ENCODE measurements at places on chromosomes 13 and 19.

- DNase-seq, result no peak
Measured at GRCh38 chr13:40665126-40666044, 1.1 kb downstream of the FOXO1 start.

GRCh38 chr13:95241321-95241720, 59.9 kb downstream of the ABCC4 start:
- no peak for DNase-seq

DNA sequence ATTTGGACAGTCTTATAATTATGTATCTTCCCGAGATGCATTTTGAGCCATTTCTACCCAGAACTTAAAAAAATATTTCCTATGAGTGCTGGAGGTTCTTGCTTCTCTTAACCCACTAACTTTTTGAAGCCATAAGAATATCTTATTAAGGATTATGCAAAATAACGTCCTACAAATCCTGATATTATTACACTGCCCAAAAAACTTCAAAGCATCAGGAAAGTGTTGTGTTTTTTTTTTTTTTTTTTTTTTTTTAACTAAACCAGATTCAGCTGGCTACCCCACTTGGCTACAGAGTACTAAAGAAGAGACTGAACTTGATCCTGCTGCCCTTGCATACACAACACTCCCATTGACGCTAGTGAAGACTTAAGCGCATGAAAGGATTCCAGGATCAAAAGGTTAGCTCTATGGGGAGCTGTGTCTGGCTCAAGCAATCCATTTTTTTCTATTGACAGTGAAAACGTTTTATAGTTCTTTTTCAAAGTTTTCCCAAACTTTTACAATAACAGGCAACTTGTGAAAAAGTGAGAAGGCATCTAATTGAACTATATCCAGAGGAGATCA, 141.4 kb downstream of the KCNRG start:
- no peak for DNase-seq

DNA sequence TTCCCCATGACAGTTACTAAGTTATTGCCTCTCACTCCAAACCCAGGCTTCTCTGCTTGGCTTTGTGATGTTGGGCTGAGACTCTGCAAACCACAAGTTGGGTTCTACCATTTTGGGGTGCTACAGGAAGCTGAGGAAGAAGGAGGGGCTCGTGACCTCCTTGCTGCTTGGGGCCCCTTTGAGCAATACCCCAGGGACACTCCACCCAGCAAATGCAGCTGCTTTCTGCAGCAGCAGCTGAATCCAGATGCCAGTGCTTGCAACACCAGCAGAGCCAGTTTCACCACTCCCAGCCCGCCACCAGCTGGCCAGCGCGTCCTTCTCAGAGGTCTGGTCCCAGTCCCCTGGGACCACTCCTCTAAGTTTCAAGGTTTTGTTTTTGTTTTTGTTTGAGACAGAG, 22.0 kb upstream of the UBAC2 start:
- DNase-seq, result no peak

GRCh38 chr19:36121486-36122124, 6.3 kb downstream of the TBCB start:
- DNase-seq, result no peak

DNA sequence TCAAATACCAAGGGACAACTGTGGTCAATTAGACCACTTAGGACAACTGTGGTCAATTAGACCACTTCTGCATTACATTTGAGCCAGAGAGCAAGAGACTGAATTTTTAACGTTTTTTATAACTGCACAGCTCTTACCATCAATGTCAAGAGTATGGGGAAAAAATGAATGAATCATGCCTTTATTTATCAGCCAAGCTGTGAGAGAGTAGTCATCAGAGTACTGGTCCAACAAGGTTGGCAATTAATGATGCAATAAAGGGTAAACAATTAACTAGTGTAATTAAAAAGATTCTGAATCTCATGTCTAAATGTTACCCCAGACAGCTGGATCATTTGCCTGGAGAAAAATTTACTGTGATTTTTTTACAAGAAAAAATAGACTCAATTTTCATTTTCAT, 381.1 kb downstream of the LIG4 start:
- no peak for DNase-seq

DNA sequence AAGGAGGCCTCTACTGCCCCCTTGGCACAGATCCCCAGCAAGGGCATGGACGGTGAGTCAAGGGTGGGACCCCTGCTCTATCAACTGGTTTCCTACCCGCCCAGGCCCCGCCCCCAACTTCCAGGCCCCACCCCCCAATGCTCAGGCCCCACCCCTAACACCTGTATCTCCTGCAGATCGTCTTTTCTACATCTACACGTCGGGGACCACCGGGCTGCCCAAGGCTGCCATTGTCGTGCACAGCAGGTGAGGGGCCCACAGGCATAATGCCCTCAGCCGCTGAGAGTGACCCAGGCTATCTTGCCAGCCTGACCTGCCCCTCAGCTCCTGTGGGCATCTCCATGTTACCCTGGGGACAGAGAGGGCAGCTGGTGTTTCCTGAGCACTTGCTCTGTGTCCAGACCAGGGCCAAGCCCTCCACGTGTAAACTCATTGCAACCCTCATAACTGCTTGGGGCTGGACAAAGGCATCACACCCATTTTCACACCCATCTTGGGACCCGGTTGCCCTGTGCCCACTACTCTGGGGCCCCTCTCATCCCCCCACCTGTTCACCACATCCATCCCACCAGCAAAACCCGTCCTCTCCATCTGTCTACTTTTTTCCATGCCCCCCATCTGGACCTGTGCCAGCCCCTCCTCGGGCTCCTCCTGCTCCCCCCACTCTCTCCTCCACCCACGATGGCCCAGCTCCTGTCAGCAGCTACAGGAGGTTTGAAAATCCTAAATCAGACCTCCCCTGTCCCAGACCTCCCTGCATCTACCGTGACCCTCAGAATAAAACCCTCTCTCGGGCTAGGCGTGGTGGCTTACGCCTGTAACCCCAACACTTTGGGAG, 17.2 kb downstream of the SLC27A1 start:
- DNase-seq, result no peak

DNA sequence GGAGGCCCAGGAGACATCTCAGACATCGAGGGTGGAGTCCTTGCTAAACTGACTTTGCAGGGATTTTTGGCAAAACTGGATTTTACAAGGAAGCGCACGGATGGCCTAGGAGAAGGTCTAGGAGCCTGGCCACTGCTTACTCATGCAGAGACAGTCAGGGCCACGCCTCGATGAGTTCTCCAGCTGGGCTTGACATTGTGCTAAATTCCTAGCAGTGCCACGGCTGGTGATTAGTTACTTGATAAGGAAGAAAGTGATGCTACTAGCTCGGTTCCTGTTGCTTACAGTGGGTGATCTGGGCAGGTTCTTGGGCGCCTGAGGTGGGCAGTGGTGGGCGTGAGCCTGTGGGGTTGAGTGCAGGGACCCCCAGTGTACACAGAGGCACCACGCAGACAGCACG, 143.4 kb downstream of the SOX1 start:
- no peak for DNase-seq

GRCh38 chr13:102724923-102725322, 30.1 kb upstream of the METTL21C start:
- no peak for DNase-seq

DNA sequence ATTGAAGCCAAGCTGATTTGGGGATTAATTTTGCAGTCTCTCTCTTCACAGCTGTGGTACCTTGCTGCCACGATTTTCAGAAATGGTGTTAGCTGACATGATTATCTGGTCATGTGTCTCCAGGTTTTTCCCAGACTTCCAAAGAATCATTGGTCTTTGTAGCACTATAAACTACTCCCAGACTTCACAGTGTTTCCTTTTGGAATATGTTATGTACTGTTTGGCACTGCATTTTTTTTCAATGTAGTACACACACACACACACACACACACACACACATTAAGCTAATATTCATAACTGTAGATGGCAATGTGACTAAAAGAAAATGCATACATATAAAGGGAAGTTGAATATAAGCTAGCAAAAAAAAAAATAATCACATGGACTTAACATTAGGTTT, 856.6 kb upstream of the SPRY2 start:
- no peak for DNase-seq

DNA sequence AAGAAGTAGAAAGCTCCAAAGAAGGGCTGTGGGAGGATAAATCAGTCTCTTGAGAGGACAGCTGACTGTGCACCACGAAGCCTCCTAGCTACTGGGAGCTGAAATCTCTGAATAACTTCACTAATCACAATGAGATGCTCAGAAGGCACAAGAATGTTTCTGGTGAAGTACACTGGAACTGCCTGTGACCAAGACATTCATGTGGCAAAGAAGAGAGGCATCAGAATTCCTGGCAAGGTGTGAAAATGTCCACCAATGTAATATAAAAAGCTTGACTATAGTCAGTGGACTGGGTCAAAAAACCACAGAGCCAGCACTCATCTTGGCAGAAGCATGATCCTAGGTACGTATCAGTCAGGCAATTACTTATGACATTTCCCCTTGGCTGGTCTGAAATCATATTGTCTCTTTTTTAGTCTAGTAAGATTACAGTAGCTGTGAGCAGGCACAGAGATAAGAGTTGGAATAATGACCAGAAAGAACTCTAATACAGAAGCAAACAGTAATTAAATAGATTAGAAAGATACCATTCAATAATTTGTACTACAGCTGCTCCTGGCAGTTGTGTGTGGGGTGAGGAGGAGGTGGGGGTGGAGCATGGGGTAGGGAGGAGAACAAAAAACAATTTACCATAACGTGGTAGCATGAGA, 434.7 kb downstream of the DIAPH3 start:
- no peak for DNase-seq

GRCh38 chr19:15427350-15427700, 8.5 kb upstream of the AKAP8L start:
- DNase-seq, result no peak

- DNase-seq, result no peak
Measured at GRCh38 chr19:55640577-55641425, at the start of gene ZNF580. TSS of gene ZNF580 (plus strand) at chr19:55641002. CDS start at chr19:55642509, 1,507 bp downstream.

DNA sequence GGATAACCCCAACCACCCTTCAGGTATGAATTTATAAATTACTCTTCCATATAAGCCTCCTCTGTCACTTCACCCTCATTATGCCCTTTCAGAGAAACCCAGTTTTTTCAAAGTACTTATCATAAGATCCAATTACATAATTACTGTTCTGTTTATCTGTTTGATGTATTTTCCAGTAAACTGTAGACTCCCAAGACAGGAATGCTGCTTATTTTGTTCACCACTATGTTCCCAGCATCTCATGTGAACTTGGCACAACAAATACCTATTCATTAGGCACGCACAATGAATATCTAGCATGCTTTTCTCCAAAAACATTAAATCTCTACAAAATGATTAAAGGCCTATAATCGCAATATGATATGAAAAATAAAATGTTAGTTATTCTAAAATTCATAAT, 13.2 kb downstream of the ENOX1 start:
- no peak for DNase-seq

DNA sequence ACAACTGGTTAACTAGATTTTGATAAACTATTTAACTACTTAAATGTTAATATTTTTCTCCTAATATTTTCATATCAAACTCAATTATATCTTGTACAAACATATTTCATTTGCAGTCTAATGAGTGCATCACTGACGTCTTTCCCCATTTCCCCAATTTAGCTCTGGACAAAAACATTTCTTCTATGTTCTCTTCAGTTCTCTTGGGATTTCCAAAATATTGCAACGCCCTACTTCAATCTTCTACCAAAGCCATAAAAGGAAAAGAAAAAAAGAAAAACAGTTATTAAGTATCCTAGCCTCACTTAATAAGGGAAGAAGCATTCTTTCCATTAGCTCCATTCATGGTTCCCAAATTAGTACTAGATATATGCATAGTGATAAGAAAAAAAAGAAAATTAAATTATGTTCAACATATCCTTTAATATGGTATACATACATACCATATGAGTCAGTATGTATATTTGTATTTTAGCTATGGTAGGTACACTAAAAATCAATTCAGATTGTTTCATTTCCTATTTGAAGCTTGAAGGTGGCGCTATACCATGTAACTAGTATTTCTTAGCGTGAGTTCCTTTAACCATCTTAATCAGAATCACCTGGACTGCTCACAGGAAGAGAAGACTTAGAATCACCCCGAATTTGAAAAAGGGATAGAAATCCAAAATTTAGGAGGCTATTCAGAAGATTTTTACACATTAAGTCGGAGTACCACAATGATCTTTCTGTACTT, 9.9 kb downstream of the FBXL3 start:
- no peak for DNase-seq

DNA sequence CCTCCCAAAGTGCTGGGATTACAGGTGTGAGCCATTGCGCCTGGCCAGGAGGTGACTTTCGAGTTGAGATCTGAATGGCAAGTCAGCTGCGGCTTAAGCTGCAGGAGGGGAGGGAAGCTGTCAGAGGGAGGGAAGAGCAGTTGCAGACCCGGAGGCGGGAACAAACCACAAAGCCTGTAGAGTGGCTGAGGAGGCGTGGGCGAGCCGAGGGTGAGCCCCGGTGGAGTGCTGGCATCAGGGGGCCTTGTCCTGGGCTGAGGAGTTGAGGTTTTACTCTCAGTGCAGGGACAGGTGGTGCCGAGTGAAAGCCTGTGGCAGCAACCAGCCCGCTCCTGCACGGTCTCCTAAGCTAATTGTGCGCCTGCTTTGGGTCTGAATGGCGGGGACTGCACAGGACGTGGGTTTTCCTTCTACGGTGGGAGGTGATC, 24.2 kb downstream of the PPP1R37 start:
- no peak for DNase-seq

GRCh38 chr19:27906081-27906480, 1306.9 kb downstream of the UQCRFS1 start:
- DNase-seq, result no peak

DNA sequence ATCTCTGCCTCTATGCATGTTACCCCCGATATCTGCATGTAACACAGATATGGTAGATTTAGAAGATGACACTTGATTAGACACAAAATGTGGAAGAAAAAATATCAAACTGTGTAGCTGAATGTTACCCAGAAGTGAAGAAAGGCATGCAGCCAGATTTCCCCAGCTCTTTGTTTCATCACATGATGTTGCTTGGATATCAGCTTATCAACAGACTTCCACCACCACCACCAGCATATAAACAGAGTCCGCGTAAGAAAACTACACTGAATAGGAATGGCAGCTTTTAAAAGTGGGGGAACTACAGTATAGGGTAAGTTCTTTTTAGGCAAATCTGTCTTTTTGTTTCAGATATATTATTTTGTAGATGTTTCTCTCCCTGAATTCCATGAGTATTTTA, at the start of gene FAM216B:
TSS of gene FAM216B (plus strand) at position 233 of the 400 bp plus-strand sequence. CDS start 2,484 bp downstream, outside the sequence.
- DNase-seq, result no peak

GRCh38 chr13:44763615-44764301, 187.6 kb upstream of the TSC22D1 start:
- DNase-seq, result no peak

DNA sequence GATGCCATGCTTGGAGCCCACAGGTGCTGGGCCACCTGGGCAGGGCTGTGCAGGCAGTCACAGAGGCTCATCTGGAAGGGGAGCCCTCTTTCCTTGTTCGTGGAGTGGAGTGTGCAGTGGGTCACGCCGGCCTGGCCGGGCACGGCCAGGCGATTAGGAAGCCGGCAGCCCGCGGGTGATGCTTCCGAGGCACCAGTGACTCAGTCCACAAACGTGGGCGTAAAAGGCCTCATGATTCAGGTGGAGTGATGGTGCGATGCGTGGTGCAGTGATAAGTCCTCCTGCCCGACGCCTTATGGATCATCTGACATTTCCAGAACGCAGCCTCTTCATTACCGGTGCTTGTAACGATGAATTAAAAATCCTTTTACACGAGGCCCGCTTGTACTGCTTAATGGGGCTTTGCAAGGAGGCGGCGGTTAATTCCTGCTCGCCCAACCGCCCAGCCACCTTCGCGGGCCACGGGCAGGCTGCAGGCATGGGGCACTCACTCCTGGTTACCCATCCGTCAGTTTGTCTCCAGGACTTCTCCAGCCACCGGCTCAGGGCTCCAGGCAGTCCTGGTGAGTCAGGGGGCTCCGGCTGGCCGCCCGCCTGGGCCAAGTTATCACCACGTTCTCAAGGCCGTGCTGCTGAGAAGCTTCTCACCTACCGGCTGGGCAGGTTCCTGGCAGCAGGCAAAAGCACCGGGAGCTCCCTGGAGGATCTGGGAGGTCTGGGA, 172.4 kb downstream of the KDM4B start:
- DNase-seq, result no peak
